Common myeloid progenitor, CD34-positive (primary cell): ENCODE measurements at places on chromosomes 4 and X.

- no peaks in the 10 kb centered on the region for H3K27me3 ChIP-seq
- no peak overlapping the region for H3K4me3 ChIP-seq
- H3K27ac ChIP-seq, result no peak overlapping the region
These were observed 232.5 kb upstream of the POF1B start for GRCh38 chrX:85611926-85612325.

- H3K4me1 ChIP-seq, result no peaks in the 10 kb centered on the region
- no peaks in the 10 kb centered on the region for H3K27me3 ChIP-seq
- no peak overlapping the region for H3K27ac ChIP-seq
These were observed 24.0 kb downstream of the NPY5R start for GRCh38 chr4:163367651-163368050.

DNA sequence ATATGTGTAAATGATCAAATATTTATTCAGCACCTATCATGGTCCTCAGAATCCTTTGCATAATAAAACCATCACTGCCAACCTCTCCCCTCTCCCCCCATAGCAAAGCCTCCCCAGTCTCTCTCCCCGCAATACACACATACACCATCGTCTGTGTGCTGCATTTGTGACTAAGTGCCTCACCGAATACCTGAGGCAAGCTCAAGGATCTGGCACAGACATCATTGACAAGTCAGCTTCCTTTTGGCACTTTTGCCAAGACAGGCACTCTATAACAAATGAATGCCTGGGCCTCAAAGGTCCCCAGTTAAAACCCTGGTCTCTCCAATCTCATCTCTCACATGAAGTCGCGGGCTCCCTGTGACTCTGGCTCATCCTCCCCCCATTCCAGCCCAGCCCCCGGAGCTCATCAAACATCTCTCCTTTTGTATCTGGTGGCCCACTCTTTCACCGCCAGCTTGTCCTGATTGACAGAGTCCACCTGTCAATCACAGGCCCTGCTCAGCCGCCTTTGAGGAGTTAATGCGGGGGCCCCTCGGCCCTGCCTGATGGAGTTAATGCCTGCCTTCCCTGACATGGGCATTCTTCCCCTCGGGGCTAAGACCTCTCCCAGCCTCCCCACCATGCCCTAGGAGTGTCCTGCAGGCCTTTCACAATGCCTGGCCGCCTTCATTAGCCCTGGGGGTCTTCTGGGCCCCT is 135.8 kb upstream of the ATP6AP2 start:
- no peak overlapping the region for H3K4me3 ChIP-seq
- DNase-seq, result no peak
- no peaks in the 10 kb centered on the region for H3K27me3 ChIP-seq
- no peak overlapping the region for H3K27ac ChIP-seq
- no peaks in the 10 kb centered on the region for H3K36me3 ChIP-seq
- H3K4me1 ChIP-seq, result no peaks in the 10 kb centered on the region

- H3K36me3 ChIP-seq, result no peaks in the 10 kb centered on the region
- H3K4me3 ChIP-seq, result no peak overlapping the region
- peaks cover 25% of the 10 kb centered on the region for H3K4me1 ChIP-seq
- DNase-seq, result no peak
These were observed 18.1 kb downstream of the FNIP2 start for GRCh38 chr4:158786955-158787354.

DNA sequence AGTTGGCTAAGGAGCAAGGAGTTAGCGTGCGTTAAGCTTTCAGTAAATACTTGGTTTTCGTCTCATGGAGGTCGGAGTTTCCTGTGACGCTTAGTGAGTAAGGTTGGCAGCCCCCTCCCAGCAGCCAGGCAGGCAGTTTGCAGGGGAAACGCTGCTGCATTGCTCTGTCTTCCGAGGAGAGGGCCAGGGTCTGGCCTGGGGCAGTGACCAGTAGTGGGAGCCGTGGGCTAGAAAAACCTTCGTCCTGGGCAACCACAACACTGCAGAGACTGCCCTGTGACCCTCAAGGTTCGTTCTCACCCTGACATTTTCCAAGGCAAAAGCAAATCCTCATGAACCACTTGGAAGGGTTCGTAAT is 432 bp downstream of the TMEM175 start:
- no peaks in the 10 kb centered on the region for H3K27me3 ChIP-seq
- no peak for DNase-seq
- peaks cover 20% of the 10 kb centered on the region for H3K4me1 ChIP-seq
- H3K4me3 ChIP-seq, result peak overlapping the region; percentile 97
- peak overlapping the region; percentile 94 for H3K27ac ChIP-seq
- no peaks in the 10 kb centered on the region for H3K36me3 ChIP-seq

DNA sequence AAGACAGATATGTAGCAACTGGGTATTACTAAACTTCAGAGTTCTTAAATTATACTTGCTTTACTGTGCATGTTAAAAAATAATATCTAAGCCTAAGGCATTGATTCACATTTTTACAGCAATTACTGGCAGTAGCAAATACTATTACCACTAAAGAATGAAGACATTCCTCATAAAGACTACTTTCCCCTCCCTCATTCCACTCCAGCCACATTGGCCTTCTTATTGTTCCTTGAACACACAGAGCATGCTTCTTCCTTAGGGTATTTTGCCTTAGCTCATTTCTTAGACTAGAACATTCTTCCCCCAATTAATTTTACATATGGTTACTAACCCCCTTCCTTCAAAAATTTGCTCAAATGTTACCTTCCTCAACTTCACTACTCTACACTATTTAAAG is 717.0 kb downstream of the CCSER1 start:
- H3K36me3 ChIP-seq, result no peaks in the 10 kb centered on the region
- H3K27me3 ChIP-seq, result no peaks in the 10 kb centered on the region
- peaks cover 7% of the 10 kb centered on the region for H3K4me1 ChIP-seq
- H3K27ac ChIP-seq, result no peak overlapping the region
- H3K4me3 ChIP-seq, result no peak overlapping the region
